Hepatic stellate cell (primary cell): ENCODE measurements at places on chromosomes 3 and 15.

DNA sequence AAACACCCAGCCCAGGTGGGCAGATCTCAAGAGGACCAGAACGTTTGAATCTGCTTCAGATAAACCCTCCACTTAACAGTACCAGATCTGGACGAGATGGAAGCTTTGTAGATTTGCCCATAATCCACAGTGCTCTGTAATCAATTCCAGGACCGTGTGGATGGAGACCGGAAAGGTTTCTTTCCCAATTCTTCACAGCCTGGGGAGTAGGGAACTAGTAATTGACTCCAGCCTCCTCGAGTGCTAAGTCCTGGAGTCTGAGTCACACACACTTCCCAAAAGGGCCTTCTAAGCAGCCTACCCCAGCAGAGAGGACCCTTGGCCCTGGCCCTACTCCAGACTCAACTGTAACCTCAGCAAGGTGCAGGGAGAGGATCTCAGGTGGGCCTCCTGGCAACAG is 56.2 kb upstream of the TSEN2 start:
- no peak for DNase-seq

- peak; percentile 52 for DNase-seq
These were observed 65.8 kb downstream of the MB21D2 start for GRCh38 chr3:192851821-192852372.

DNA sequence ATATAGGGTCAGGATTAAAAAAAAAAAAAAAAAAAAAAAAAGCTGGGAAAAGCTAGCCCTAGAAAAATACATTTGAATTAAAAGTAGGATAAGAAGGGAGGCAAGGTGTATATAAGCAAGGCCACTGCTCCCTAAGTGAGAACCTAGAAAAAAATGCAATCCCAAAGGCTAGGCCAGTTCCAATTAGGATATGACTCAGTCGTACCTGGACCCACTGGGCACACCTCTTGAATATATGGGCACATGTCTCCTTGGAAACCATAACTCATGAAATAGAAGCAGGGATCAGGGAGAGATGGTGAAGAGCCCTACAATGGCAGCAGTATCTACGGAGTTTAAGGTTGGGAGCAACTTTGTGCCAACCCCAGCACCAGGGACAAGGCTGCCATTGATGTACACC is 314.1 kb upstream of the IL12A start:
- DNase-seq = no peak

GRCh38 chr3:62876064-62876463 is 848 bp upstream of the CADPS start:
- DNase-seq = no peak

- DNase-seq = no peak
These were observed 318.9 kb downstream of the RYR3 start for GRCh38 chr15:33629647-33630046.

DNA sequence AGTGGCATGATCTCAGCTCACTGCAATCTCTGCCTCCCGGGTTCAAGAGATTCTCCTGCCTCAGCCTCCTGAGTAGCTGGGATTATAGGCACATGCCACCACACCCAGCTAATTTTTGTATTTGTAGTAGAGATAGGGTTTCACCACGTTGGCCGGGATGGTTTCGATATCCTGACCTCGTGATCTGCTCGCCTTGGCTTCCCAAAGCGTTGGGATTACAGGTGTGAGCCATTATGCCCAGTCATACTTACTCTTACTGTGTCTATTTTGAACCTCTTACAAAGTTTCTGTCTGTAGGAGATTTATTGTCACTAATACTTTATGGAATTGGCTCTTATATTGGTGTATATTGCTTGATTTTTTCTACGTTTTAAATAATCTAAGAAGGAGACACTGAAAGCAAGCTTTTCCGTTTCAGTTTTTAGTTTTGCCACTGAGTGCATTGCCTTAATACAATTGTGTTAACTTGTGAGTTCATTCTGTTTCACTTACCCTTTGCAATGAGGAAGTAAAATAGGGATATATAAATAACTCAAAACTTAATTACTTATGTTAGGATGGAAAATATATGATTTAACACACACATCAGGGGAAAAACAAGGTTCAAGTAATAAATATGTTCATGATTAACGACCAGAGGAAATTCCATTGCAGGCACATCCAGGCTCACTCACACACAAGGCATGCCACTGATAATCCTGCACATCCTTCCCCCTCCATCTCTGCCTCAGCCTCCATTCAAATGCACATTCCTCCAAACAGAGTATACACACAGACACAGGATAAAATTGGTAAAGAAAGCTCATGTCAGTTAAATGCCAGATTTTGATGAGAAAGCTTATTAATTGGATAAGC is 279.3 kb upstream of the RASGRP1 start:
- DNase-seq = peak; percentile 47

- DNase-seq = peak; percentile 9
These were observed 227.5 kb downstream of the ALCAM start for GRCh38 chr3:105594219-105594618.

GRCh38 chr3:37015642-37016041 is 22.3 kb downstream of the MLH1 start:
- no peak for DNase-seq

DNA sequence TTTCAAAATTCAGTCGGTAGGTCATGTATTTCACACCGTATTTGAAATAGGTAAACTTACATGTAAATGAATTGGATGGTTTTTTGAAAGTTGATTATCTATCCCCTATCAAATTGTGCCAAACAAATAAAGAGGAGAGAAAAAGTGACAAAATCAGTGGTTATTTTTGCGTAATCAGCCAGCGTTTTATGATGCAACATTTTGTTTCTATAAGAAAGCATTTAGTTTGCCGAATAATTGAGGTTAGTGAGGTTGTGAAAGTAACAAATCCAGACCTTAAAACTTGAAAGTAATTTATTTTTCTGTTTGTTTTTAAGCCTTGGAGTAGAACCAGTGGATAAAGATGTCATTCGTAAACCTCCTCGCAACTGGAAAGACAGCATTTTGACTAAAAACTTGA is 29.3 kb downstream of the ASTE1 start:
- no peak for DNase-seq

GRCh38 chr15:92843814-92844213 is 56.3 kb upstream of the CHD2 start:
- DNase-seq = no peak

DNA sequence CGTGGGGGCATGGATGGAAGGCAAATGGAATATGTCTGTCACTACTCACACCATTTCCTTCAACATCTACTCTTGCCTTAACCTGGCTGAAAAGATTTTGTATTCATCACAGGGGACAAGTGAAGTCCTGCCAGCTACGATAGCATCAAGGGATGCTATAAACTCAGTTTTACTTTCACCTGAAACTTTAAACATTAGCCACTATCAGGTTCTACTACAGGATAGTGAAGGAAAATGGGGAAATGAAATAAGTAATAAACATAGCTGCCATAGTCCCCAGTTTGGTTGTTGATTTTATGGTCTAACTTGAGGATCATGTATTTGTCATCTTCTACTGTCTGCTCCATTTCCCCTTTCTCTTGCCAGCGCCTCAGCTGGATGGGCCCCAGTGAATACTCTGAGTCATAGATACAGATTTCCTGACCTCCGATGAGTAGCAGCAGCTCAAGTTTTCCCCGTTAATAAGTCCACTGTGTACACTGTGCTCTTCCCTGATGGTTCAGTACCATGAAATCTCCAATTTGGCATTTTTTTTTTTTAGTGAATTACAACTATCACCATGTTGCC is 338.2 kb upstream of the SLCO3A1 start:
- peak; percentile 45 for DNase-seq

GRCh38 chr3:156614642-156615511 is 59.5 kb upstream of the TIPARP start:
- no peak for DNase-seq

- peak; percentile 49 for DNase-seq
These were observed 1.4 kb downstream of the PFN2 start for GRCh38 chr3:149969110-149969939.

DNA sequence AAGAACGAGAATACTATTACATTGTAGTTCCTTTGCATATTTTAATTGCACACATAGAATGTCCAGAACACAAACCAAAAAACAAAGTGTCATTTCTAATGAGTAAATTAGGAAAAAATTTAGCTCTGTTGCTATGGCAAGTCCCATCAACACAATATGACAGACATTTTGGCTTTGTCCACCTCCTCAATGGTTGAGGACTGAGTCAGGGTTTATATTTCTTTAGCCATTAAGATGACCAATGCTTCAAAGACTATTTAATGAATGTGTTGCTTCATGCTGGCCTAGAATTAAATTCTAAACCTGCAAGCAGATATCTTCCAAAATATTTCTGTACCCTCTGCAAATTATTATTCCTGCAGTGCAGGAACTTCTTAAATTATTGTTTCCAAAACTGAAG is 719.2 kb downstream of the NTRK3 start:
- no peak for DNase-seq

GRCh38 chr3:175980486-175981090 is 1121.5 kb downstream of the NAALADL2 start:
- DNase-seq = no peak
